SW 1271 (cell line): ENCODE measurements at places on chromosomes 6 and 20.

DNA sequence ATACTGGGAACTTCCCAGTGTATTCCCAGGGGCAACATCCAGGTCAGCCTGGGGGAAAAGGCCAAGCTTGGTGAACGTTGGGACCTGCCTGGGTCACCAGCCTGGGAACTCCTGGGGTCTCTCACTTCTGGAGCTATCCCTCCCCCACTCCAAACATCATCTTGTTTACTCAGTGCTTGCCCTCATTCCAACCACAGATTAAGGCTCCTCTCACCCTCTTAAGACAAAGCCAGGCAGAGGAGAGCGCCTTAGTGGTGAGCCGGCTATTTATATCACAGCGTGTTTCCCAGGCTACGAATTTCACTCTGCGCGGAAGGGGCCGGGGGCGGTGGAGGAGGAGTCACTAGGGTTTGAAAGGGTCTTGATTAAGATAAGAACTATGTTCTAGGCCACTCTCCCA lies 12.1 kb downstream of the PRPH2 start:
- no peak for DNase-seq

GRCh38 chr6:118876198-118876597 lies 17.8 kb upstream of the ASF1A start:
- no peak for DNase-seq

- no peak for DNase-seq
These were observed 2.7 kb downstream of the SLC32A1 start for GRCh38 chr20:38726804-38727606.

DNA sequence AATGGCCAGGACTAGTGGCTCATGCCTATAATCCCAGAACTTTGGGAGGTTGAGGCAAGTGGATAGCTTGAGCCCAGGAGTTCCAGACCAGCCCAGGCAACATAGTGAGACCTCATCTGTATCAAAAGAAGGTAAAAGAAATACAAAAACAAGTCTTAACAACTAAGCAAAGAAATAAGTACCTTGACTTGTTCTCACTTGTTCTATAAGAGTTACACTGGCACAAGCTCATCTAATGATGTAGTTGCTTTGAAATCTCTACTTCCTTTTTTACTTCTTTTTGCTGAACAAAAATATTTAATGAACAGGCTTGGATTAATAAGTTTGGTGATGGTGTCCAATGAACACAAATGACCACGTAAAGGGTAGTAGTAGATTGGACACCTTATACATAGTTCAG lies 72.2 kb downstream of the SGK1 start:
- DNase-seq: no peak

GRCh38 chr6:92820601-92821000 lies 598.8 kb downstream of the EPHA7 start:
- no peak for DNase-seq

DNA sequence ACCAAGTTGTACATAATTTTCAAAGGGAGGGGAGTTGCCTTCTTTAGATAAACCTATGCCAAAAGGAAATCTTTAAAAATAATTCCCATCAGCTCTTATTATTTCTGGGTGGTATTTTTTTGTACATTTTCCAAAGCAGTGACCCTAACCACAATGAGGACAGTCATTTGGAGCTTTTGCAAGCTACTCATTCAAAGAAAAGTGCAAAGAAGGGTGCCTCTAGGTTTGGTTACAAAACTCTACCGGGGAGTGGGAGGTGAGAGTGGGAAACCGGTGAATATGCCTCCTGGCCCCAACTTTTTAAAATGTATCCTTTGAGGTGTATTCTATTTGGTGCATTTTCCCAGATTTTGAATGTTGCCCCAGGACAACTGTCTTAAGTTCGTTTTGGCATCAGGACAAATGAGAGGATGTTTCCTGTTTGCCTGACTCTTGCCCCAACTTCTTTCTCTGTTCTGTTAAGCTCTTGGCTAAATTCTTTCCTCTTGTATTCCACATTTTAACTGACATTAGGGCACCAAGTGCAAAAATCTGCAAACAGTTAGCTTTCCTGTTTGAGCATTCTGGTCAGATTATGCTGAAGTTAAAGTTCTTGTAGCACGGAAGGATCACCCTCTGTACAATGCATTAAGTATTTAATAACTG lies 78.9 kb downstream of the SLX4IP start:
- DNase-seq: no peak

GRCh38 chr6:159989492-159990480 lies 20.9 kb downstream of the IGF2R start:
- no peak for DNase-seq

DNA sequence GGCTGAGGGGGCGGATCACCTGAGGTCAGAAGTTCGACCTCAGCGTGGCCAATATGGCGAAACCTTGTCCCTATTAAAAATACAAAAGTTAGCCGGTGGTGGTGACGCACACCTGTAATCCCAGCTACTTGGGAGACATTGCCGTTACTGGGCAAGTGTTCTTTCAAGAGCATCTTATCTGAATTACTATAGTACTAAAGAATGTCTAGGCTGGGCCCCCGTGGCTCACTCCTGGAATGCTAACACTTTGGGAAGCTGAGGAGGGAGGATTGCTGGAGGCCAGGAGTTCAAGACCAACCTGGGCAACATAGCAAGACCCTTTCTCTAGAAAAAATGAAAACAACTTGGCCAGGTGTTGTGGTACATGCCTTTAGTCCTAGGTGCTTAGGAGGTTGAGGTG lies 859 bp upstream of the ZFP57 start:
- DNase-seq: no peak

DNA sequence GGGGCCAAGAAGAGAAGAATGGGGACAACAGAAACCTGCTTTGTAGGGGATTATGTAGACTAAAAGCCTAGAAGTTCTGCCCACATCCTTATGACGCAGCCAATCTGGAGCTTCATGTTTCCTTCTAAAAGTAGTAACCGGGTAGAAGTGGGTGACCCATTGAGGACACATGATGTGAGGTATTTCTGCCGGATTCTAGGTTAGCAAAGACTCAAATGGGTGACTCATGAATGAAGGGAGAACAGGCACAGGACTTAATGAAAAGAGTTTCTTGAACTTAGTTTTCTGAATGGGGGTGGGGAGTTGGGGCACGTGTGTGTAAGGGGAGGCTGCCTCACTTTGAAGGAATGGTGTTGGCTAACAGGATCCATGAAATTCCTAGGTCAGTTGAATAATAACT lies 68.8 kb downstream of the CDS2 start:
- no peak for DNase-seq

- no peak for DNase-seq
These were observed 272.9 kb downstream of the PRL start for GRCh38 chr6:22023937-22024336.

GRCh38 chr6:143078468-143079324 lies 18.0 kb downstream of the AIG1 start:
- no peak for DNase-seq
